ENCODE measurements at places on chromosomes 5 and 9. TPM values are rescaled to one million over a fixed set of nuclear protein-coding genes. Genes with fewer than 3 reads are reported as not detected.

DNA sequence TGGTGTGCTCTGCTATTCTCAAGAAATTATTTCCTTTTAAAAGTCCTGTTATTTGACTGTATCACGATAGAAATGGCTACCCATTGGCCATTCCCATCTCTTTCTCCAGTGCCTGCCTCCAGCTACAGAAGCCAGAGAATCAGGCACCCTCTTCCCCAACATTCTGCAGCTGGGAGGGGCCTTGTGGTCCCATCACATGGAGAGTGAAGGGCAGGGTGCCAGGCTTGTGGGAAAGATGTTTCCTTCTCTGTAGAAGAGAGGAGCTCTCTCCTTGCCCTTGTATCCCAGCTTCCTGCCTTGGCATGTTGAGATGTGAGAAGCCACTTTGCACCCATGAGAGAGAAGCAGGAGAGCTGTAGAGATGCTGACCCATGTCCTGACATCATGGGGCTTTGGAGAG lies 465.0 kb downstream of the MTRR start:
- H3K4me3 ChIP-seq: no peak overlapping the region
- no peak for DNase-seq
- H3K27me3 ChIP-seq: peaks cover 7% of the 10 kb centered on the region
- no peaks in the 10 kb centered on the region for H3K36me3 ChIP-seq
- no peak overlapping the region for H3K27ac ChIP-seq
- H3K4me1 ChIP-seq: no peaks in the 10 kb centered on the region

- no peaks in the 10 kb centered on the region for H3K36me3 ChIP-seq
- no peaks in the 10 kb centered on the region for H3K27me3 ChIP-seq
- no peak overlapping the region for H3K27ac ChIP-seq
Measured at GRCh38 chr5:160694896-160695295, 157.1 kb downstream of the ATP10B start.

DNA sequence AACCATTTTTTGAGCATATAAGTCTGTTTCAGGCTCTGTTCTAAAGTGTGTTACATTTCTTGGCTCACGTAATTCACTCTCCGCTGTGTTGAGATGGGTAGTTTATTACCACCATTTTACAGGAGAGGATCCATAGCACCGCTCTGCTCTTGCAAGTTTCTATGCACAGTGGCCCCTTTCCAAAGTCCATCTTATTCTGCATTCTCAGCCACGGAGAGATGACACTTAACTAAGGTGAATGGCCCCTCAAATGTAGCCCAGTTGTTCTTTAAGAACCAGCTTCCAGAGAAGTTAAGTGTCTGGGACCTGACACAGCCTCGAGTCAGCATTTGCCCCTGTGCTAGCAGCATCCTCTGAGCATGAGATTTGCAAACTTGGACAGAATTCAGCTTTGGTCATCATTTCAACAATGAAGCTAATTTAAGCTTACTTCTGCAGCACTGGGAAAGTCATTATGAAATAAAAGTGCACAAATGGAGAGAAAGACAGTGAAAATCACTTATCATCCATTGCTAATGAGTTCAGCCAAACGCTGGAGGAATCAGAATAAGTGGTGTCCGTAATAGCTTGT lies 61.9 kb downstream of the FAM78A start:
- H3K36me3 ChIP-seq: peaks cover 42% of the 10 kb centered on the region
- no peaks in the 10 kb centered on the region for H3K4me1 ChIP-seq
- H3K4me3 ChIP-seq: no peak overlapping the region
- H3K27ac ChIP-seq: no peak overlapping the region
- H3K27me3 ChIP-seq: no peaks in the 10 kb centered on the region

DNA sequence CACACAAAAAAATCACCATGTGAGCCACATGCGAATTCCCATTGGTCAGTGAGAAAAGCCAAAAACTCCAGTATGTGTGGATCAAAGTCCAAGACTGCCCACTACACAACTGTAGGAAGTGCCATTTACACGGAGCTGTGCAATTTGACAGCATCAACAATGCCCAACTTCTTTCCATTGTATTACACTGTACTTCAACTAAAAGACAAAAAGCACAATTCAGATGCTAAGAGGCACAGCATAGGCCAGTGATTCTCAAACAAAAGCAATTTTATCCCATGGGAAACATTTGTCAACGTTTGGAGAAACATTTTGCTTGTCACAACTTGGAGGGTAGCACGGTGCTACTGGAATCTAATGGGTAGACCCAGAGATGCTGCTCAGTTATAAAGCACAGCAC lies 39.8 kb downstream of the IARS1 start:
- no peaks in the 10 kb centered on the region for H3K4me1 ChIP-seq
- no peak overlapping the region for H3K4me3 ChIP-seq
- no peaks in the 10 kb centered on the region for H3K27me3 ChIP-seq

GRCh38 chr9:134440636-134441226 lies 114.5 kb downstream of the RXRA start:
- no peak overlapping the region for H3K4me3 ChIP-seq
- H3K27ac ChIP-seq: peak overlapping the region; percentile 80
- H3K4me1 ChIP-seq: peaks cover 2% of the 10 kb centered on the region
- DNase-seq: no peak
- H3K36me3 ChIP-seq: peaks cover 2% of the 10 kb centered on the region

DNA sequence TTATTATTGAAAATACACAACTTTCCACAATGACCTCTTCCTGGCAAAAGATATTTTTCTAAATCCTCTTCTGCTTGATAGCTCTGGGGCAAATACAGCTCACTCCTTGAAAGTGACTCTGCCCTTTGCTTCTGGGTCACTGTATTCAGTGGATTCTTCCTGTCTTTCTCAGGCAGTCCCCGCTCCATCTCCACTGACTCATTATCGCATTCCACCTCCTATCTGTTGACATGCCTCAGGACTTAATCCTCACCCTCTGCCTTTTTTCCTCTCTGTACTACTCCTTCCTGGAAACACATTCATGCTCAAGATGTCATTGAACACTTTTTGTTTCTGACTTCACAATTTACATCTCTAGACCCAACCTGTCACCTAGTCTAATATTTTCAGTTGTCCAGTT lies 8.4 kb upstream of the RGS7BP start:
- no peaks in the 10 kb centered on the region for H3K36me3 ChIP-seq
- DNase-seq: no peak
- H3K27me3 ChIP-seq: peaks cover 7% of the 10 kb centered on the region
- H3K4me1 ChIP-seq: peaks cover 3% of the 10 kb centered on the region
- H3K4me3 ChIP-seq: no peak overlapping the region
- no peak overlapping the region for H3K27ac ChIP-seq

- H3K27ac ChIP-seq: no peak overlapping the region
- no peak for DNase-seq
- H3K4me1 ChIP-seq: no peaks in the 10 kb centered on the region
- no peak overlapping the region for H3K4me3 ChIP-seq
- H3K36me3 ChIP-seq: no peaks in the 10 kb centered on the region
Measured at GRCh38 chr5:39520232-39520572, 95.4 kb upstream of the DAB2 start.

DNA sequence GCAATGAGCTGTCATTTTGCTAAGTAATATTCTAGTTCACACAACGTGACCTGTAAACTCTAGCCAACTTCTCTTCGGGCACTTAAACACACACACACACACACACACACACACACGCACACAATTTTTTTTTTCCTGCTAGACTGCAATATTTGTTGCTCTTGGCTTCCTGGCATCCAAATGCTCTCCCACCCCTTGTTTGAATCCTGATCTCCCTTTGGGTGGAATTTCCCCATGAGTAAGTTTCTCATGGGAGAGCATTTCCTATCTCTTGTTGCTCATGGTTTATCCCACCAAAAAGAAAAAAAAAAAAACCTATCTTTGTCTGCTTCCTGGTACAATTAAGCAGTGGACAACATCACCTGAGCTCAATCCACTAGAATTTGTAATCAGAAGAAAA lies 54.7 kb upstream of the TSLP start:
- H3K4me1 ChIP-seq: no peaks in the 10 kb centered on the region
- H3K27me3 ChIP-seq: peaks cover 3% of the 10 kb centered on the region

DNA sequence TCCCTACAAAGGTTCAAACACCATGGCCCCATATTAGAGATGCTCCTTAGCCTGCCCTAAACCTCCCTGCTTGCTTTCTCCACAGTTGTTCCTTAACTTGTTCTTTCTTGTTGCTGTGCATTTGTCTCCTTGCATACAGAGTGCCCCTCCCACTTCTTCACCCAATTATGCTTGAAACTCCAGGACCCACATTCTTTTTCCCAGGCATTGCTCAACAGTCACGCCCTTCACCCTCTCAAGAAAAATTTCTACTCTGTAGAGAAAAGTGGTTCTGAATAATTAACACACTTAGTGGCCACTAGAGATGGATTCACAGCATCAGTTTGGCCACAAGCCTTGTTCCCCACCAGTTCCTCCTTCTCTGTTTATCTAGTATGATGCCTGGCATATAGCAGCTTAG lies 57.7 kb downstream of the NREP start:
- no peak overlapping the region for H3K4me3 ChIP-seq
- no peak for DNase-seq
- no peak overlapping the region for H3K27ac ChIP-seq
- peaks cover 6% of the 10 kb centered on the region for H3K27me3 ChIP-seq
- no peaks in the 10 kb centered on the region for H3K36me3 ChIP-seq

DNA sequence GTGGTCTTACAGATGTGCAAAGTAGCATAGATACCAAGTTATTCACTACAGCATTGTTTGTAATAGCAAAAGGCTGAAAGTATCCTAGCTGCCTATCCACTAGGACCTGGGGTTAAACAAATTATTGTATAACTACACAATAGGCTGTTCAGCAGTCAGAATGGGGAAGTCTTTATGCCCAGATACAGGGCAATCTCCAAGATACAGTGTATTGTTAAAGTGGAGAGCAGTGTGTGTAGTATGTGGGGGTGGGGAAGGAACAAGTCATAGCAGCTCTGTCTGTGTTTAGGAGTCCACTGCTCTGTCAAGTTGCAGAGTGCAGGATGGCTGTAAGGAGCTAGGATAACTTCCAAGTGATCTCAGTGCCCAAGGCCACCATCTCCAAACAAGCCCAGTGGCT lies 5.5 kb downstream of the PCYOX1L start:
- peaks cover 4% of the 10 kb centered on the region for H3K4me1 ChIP-seq
- peaks cover 8% of the 10 kb centered on the region for H3K27me3 ChIP-seq
- DNase-seq: no peak
- no peak overlapping the region for H3K27ac ChIP-seq
- H3K36me3 ChIP-seq: no peaks in the 10 kb centered on the region

DNA sequence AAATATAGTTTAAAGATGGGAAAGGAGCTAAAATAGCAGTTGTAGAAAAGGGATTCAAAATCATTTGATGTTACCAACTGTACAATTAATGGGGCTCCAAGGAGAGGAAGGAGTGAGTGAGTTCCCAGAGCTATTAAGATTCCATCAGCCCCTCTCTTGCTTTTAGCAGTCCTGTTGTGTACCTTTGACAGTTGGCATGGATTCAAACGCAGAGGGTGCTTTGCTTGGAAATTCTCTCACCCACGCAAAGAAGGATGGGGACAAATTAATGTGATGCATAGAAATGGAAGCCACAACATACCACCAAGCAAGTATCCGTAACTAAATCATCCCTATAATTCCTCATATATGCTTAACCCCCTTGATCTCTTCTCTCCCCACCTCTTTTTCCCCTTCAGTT lies 461.3 kb downstream of the EBF1 start:
- H3K36me3 ChIP-seq: no peaks in the 10 kb centered on the region
- DNase-seq: no peak
- no peak overlapping the region for H3K27ac ChIP-seq
- H3K4me1 ChIP-seq: no peaks in the 10 kb centered on the region

- H3K4me3 ChIP-seq: no peak overlapping the region
- DNase-seq: no peak
- no peaks in the 10 kb centered on the region for H3K27me3 ChIP-seq
Measured at GRCh38 chr5:93425096-93425495, 155.9 kb downstream of the NR2F1-AS1 start.

DNA sequence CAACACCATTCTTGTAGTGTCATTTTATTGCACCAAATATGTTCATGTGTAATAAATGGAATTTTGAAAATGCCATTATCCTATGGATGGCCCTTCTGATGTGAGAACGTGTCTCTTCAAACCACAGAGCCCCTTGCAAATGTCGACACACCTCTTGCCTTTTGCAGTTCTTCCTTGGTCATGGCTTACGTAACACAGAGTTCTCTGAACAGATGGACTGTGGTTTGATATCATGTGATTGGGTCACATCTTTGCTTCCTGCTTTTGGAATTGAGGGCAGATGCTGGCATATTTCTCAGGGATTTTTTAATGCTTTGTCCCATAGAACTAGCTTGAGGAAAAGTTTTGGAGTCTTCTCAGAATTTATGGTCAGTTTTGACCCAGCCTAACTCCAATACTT lies 4.6 kb downstream of the TGFBR1 start:
- no peak overlapping the region for H3K27ac ChIP-seq
- no peak overlapping the region for H3K4me3 ChIP-seq

GRCh38 chr9:33988219-33988890 lies 60.3 kb downstream of the UBAP2 start:
- peaks cover 18% of the 10 kb centered on the region for H3K36me3 ChIP-seq
- no peak for DNase-seq
- H3K4me1 ChIP-seq: peaks cover 4% of the 10 kb centered on the region
- no peak overlapping the region for H3K4me3 ChIP-seq

- peaks cover 1% of the 10 kb centered on the region for H3K36me3 ChIP-seq
- peaks cover 3% of the 10 kb centered on the region for H3K27me3 ChIP-seq
- H3K4me3 ChIP-seq: no peak overlapping the region
Measured at GRCh38 chr9:135641745-135642144, 2.4 kb upstream of the GLT6D1 start.

DNA sequence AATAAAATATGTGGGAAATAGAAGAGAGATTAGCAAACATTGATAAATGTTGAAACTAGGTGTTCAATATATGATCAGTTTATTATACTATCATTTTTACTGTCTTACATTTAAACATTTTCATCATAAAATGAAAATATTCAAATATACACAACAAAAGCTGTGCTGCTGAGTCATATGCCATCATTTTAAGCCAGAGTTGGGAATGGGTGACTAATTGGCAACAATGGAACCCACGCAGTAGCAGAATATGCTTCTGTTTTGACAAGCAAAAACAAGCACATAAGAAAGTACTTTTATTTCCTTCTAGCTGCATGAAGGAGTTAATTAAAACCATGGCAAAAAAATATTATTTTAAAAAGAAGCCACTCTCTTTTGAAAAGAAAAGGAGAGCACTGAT lies 340.0 kb upstream of the EDIL3 start:
- DNase-seq: no peak
- H3K36me3 ChIP-seq: no peaks in the 10 kb centered on the region
- H3K27ac ChIP-seq: no peak overlapping the region
- no peak overlapping the region for H3K4me3 ChIP-seq
- peaks cover 1% of the 10 kb centered on the region for H3K4me1 ChIP-seq
- H3K27me3 ChIP-seq: no peaks in the 10 kb centered on the region

GRCh38 chr5:65475895-65476294 lies 5.8 kb downstream of the ADAMTS6 start:
- no peak for DNase-seq
- peaks cover 1% of the 10 kb centered on the region for H3K4me1 ChIP-seq
- no peaks in the 10 kb centered on the region for H3K36me3 ChIP-seq
- no peak overlapping the region for H3K4me3 ChIP-seq

FAXDC2 gene
- 14.8 TPM for total RNA-seq

KIAA0825 gene
- 5.8 TPM for total RNA-seq

C5orf34 gene
- total RNA-seq: 4.8 TPM

ALDH1A1 gene
- 188 TPM for total RNA-seq

CFAP90 gene
- 2.8 TPM for total RNA-seq

All from progenitor cell of endocrine pancreas (in vitro differentiated cells).